RPMI8226 (cell line): ENCODE measurements at places on chromosomes 3 and 15.
A peak's percentile ranks its signal among the peaks of the same experiment; 100 is the strongest.

DNA sequence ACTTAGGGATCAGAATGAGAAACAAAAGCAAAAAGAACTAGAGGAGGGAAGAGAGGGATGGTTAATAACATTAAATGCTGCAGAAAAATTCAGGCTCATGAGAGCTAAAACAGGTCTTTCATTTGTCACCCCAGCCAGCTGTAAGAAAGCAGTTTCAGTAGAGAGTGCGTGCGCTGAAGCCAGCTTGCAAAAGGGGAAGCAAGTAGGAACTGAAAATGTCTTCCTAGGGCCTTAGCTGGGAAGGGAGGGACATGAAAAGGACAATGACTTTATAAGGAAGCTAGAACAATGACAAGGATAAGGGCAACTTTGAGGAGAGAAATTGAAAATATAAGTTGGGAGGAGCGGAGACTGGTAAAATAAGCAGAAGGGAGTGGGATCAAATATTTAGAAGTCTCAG lies 3.1 kb downstream of the CIAO2A start:
- DNase-seq, result peak; percentile 80

- peak; percentile 36 for DNase-seq
These were observed 1.8 kb upstream of the ZNF385D start for GRCh38 chr3:21752749-21753347.

GRCh38 chr3:170692720-170693119 lies 106.8 kb upstream of the SLC7A14 start:
- no peak for DNase-seq

- DNase-seq, result no peak
These were observed 74.2 kb downstream of the ATG7 start for GRCh38 chr3:11346416-11346815.

DNA sequence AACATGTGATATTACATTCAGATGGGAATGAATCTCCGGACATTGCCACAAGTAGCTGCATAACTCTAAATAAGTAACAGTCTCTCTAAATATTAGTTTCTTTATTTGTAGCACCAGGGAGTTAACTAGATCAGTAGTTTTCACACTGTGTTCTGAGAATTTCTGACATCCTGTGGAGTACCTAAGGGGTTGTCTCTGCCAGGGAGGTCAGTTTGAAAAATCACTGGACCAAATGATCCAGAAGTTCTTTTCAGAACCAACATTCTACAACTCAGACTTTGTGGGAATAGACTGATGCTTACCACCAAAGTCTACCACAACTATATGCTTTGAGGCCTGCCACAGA lies 9.0 kb upstream of the ILDR1 start:
- no peak for DNase-seq

DNA sequence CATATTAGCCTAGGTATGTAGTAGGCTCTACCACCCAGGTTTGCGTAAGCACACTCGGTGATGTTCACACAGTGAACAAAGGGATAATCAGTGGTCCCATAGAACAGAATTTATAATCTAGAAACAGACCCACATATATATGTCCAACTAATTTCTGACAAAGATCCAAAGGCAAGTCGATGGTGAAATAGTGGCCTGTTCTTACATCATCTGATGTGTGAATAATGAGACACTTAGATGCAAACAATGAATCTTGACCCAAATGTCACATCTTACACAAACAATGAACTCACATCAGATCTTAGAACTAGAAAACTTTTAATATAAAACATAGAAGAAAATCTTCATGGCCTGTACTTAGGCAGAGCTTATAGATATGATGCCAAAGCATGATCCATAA lies 17.6 kb upstream of the TM2D3 start:
- no peak for DNase-seq

- no peak for DNase-seq
These were observed 579.3 kb downstream of the PLOD2 start for GRCh38 chr3:145581694-145582093.

DNA sequence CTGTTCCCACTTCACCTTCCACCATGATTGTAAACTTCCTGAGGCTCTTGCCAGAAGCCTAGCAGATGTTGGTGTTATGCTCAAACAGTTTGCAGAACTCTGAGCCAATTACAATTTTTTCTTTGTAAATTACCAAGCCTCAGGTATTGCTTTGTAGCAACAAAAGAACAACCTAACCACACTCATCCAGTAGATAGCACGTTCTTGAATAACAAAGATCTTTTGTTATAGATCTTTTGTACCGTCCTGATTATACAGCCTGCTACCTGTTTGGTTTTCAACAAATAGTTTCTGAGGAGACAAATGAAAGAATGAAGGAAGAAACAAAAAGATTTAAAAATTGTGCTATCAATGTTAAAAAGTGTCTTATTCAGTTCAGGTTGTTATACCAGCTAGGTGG lies 474.7 kb upstream of the ALCAM start:
- DNase-seq, result no peak

DNA sequence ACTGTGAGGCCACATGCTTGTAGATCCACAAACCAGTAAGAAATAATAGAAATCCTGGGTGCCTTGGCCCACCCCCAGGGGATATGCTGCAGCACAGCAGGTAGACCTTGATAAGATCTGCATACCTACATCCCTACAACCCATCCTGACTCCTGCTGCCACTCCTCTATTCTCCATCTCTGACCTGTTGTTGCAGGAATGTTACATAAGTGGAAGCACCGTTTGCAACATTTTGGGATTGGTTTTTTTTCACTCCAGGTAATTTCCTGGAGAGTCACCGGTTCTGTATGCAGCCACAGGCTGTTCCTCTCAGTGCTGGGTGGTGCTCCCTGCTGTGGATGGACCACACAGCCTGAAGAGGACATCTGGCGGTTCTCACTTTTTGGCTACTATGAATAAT lies 16.1 kb upstream of the CSPG5 start:
- no peak for DNase-seq

- DNase-seq, result no peak
These were observed 10.5 kb downstream of the ADAMTS7 start for GRCh38 chr15:78800806-78801205.

DNA sequence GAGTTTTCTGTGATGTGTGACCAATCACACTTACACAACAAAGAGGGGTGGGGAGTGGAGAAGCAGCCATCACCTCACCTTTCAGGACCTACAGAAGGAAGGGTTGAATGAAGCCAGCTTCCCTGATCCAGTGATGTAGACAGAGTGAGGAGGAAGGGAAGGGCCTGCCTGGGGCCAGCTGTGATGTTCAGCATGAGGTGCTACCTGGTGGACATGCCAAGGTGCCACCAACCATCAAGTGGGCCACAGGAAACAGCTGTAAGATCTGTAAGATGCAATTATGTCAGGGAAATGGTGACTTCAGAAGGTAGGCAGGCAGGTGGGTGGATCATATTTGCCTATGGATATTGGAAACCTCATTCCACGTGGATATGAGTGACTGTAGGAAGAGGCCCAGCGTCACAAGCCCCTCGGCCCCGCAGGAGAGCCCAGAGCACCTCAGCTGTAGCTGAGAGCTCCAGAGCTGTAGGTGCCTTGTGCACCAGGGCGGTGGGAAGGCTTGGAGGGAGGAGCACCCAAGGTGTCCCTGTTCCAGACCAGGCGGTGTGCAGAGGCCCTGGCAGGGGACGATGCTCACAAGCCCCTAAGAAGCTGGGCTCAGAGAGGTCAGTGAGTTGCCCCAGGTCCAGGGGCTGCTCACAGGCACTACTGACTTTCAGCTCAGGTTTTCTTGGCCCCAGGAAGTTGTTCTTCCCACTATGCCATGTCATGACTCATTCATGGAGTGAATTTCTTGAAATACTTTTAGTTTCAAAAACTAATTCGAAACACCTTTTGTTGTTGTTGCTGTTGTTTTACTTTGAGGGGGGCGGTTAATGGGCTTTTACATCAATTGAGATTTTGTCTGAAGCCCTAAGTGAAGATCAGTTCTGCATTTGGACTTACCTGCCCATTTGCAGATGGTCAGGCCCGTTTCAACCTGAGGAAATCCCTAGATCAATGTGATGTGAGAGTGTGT lies 94.2 kb upstream of the ALDH1A3 start:
- DNase-seq, result no peak

GRCh38 chr3:4884888-4885287 lies 94.3 kb upstream of the BHLHE40 start:
- DNase-seq, result no peak

GRCh38 chr3:16464511-16465148 lies 48.9 kb downstream of the RFTN1 start:
- no peak for DNase-seq

DNA sequence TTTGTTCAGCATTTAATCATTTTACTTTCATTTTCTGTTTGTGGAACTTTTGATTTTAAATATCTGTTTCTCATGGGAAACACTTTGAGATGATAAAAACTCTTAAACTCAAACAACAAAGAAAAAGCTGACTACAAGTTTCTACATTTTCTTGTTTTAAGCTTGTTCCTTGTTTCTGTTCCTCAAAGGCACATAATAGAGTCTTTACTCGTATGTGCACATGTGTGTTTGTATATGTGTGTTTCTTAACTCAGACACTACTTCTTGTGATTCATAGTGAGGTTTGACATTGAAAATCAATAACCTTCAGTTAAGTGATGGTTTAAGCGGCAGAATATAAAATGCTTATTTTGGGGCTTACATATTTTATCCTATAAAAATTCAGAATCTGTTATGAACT lies 786.7 kb upstream of the EPHA6 start:
- DNase-seq, result no peak

- DNase-seq, result no peak
These were observed 370.9 kb downstream of the NSUN3 start for GRCh38 chr3:94433811-94434210.

- DNase-seq, result no peak
These were observed 72.9 kb downstream of the TM4SF4 start for GRCh38 chr3:149547413-149547812.

- no peak for DNase-seq
These were observed 163.1 kb upstream of the GALNT15 start for GRCh38 chr3:16011376-16011775.

GRCh38 chr3:150589759-150590158 lies 13.4 kb upstream of the SELENOT start:
- DNase-seq, result no peak

DNA sequence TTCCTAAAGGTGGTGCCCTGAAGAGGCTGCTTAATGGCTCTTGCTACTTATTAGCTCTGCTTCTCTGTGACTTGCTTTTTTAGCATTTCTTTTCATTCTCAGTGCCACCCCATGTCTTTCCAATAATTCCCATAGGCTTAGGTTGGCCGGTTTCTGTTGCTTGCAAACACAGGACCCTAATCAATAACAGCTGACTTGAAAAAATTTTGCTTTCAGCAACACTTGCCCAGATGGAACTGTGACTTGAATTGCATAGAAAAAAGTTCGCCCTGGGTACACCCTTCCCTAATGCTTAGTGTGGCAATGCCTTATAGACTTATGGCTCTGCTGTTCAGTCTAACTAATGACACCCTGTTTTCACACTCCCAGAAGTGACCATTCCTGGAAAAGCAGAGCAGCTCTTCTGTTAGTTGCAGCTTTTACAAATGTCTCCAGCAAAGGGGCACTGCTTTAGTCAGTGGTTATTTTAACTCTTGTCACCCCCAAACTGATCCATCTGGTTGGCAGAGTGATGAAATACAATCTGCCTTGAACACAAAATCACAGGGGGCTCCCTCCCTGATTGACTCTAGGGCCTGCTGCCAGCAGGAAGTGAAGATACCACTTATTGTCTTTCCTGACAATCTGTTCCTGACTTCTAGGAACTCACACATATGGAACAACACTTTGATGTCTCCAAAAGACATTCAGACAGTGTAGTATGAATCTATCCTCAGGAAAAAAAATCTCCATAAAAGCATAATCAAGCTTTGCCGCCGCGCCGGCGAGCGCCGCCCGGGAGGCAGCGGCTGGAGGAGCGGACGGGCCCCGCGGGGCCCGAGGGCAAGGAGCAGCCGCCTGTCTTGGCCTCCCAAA lies 9.7 kb upstream of the SLMAP start:
- DNase-seq, result no peak

DNA sequence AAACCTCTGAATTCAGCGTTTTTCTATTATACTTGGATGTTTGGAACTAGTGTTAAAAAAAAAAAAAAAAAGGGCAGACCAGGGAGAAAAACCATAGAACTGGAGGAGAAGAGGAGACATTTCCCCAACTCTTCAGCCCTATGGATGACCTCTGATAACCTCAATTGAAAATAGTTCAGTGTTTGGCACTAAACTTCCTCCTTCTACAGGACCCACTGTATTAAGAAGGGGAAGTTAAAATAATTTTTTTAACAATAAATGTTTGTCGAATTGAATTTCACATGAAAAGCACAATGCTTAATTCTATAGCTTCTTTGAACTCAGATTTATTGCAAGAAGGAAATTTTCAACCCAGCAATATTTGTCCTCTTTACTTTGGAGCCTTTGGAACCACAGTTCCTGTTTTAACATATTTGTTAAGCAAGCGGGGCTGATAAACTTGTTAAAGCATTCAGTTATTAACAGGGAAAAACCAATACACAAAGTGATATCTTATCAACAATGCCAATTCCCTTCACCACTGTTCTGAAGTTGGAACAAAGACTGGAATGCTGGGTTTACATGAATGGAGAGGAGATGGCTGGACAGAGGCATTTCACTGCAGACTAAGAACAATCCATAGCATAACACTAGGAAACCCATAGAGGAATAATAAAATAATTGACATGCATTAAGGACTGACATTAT lies 3.1 kb upstream of the A4GNT start:
- DNase-seq, result no peak

GRCh38 chr15:94177112-94177511 lies 54.2 kb upstream of the MCTP2 start:
- no peak for DNase-seq

DNA sequence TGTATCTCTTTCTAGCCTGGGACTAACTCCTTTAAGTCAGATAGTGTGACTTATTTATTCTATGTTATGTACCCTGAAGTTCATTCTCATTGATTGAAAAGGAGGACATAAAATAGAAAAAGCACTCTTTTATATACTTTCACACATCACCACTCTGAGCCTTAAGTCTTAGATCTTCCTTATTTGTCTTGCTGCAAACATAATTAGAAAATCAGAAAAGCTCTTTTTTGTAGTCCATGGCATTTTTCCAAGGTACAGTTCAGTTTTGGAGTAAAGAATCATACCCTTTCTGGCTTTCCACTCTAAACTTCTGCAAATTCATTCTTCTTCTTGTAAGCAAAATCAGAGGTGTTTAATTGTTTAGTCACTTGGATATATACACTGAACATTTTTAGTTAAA lies 75.5 kb downstream of the AKAP13 start:
- DNase-seq, result no peak

GRCh38 chr3:48553361-48553760 lies 3.2 kb downstream of the PFKFB4 start:
- DNase-seq, result no peak

GRCh38 chr3:15781131-15781530 lies 16.6 kb downstream of the ANKRD28 start:
- no peak for DNase-seq
